ENCODE measurements at places on chromosomes 2 and 18.

DNA sequence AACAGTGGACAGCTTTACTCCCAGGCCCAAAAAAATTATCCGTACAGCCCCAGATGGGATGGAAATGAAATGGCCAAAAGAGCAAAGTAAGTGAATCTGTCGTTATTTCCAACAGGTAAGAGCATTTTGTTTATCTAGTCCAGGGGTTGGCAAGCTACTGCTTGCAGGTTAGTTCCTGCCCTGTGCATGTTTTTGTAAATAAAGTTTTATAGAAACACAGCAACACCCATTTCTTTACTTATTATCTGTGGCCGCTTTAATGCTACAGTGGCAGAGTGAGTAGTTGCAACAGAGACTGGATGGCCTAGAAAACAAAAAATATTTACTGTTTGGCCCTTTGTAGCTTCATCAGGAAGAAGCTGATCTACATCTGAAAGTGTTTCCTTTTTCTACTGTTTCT, 94.3 kb upstream of the FOSL2 start:
- DNase-seq, result no peak

- DNase-seq, result no peak
Measured at GRCh38 chr2:38274286-38275276, 102.5 kb downstream of the ATL2 start.

DNA sequence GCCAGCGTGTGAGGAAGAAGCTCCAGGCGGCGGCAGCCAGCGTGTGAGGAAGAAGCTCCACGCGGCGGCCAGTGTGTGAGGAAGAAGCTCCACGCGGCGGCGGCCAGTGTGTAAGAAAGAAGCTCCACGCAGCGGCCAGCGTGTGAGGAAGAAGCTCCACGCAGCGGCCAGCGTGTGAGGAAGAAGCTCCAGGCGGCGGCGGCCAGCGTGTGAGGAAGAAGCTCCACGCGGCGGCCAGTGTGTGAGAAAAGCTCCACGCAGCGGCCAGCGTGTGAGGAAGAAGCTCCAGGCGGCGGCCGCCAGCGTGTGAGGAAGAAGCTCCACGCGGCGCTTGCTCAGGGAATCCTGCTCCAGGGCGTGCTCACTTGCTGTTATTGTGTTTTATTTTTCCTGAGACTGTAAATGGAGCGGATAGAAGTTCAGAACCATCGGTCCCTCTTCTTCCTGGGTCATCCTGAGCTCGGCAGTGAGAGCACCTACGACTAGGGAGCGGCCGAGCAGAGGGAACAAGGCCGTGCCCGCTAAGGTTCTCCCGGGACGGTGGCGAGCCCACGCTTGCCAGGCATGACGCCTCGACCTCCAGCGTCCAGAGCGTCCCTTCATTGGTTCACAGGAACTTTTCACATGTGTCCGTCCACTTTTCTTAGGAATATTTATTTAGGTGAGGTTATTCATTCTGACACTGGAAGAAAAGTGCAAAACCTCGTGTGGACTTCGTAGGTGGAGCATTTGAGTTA, 94.2 kb downstream of the TMEM18 start:
- DNase-seq, result no peak

- no peak for DNase-seq
Measured at GRCh38 chr18:58534535-58535301, 94.2 kb downstream of the ALPK2 start.

DNA sequence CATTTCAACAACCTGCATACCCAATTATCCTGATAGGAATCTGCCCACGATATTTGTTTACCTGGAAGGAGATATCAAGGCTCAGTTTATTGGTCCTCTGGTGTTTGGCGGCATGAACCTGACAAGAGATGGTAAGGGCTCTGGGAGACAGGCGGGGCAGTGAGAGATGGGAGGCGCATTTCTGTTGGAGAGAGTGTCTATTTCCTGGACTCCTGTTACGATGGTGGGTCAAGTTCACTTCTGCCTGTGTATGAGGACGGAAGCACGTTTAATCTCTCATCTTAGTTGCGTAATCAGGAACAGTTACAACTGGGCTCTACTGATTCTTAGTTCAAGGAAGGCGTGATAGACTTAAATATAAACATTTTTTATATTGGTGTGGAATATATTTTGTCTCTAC, 8.9 kb downstream of the PDCL3 start:
- DNase-seq, result no peak

GRCh38 chr2:70831861-70832260, 3.8 kb downstream of the CD207 start:
- DNase-seq, result no peak

DNA sequence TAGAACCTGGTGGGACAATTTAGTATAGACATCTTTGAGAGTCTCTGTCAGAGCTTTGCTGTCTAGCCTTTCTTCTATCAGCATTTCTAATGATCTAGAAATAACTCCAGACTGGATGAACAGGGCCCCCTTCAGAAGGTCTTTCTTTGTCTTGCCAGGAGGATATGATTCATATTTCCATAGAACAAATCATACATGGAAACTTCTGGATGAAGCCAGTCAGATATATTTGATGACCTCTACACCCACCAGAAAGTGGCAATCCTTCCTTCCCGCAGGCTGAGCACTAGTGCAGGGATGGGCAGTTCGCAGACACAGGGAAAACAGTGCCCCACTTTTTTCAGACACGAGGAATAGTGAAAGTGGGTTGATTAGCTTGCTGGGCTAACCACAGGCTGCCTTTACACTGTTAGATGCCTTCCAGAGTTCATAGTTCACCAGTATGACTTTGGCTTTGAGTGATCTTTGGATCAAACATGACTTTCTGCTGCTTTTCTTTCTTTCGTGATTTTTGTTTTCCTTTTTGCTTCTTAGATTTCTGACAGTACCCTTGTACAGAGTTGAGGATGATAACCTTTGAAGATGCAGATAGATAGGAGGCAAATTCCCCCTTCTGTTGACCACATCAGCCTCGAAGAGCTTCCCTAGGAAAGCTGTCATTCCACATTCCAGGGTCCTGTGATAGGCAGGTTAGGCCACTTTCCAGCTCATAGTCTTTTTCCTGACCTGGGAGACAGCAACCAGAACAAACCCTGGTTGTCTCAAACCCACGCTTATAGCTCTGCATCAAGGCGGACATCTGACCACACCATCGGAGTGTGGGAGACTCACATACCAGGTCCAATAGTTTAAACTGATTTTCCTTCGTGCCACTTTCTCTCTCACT, 237.0 kb downstream of the ZNF407 start:
- no peak for DNase-seq

DNA sequence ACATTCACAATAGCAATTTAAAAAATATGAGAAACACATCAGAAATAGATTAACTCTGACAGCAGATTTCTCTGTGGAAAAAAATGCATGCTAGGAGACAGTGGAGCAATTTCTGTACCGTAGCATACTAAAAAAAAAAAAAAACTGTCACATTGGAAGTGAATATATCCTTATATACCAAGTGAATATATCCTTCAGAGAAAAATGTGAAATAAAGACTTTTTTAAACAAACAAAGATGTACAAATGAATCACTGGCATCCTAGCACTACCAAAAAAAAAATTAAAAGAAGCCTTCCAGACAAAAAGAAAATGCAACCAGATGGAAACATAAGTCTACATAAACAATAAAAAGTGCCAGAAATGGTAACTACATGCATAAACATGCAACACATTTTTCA, 169.4 kb downstream of the NBAS start:
- DNase-seq, result no peak

DNA sequence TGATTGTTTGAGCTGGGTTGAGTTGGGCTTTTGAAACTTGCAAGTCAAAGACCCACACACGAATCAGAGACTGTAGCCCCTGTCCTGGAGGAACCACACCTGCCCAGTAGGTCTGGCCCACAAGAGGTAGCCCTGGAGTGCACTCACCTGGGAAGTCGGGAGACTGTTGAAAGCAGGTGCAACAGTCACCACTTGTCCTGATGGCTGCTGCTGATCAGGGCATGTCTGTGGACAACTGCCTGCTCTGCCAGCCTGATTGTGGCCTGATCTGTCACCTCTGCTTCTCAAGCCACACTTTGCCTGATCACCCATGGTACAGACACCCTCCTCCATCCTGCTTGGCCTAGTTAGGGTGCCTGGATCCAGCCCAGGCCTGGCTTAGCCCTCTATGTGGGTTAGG, 105.0 kb upstream of the HAAO start:
- no peak for DNase-seq

DNA sequence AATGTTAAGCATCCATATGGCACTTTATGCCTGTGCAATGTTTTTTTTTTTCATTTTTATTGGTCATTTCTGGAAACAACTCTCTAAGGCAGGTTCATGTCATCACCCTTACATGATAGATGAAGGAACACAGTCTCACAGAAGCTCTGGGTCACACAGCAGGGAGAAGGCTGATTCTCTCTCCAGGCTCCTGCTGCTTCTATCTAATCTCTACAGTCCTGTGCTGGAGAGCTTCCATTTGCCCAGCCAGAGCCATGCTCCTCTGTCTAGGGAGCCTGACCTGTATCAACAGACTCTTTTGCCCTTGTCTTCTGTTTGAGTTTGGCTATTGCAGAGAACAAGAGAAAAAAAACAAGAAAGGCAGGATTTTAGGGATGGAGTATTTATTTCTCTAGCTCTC, 584.8 kb downstream of the MBD2 start:
- DNase-seq, result no peak

GRCh38 chr18:37844209-37844970, 278.8 kb upstream of the CELF4 start:
- no peak for DNase-seq

DNA sequence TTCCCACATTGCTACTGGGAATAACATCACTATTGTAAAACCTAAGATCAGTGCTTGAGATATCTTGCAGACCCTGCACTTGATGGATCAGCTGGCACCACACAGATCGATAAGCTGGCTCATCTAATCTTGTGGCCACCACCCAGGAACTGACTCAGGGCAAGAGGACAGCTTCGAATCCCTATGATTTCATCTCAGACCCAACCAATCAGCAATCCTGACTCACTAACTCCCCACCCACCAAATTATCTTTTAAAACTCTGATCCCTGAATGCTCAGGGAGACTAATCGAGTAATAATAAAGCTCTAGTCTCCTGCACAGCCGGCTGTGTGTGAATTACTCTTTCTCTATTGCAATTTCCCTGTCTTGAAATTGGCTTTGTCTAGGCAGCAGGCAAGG, 11.3 kb upstream of the TEX44 start:
- DNase-seq, result no peak

- no peak for DNase-seq
Measured at GRCh38 chr2:172181840-172182239, 79.1 kb upstream of the DLX2 start.

DNA sequence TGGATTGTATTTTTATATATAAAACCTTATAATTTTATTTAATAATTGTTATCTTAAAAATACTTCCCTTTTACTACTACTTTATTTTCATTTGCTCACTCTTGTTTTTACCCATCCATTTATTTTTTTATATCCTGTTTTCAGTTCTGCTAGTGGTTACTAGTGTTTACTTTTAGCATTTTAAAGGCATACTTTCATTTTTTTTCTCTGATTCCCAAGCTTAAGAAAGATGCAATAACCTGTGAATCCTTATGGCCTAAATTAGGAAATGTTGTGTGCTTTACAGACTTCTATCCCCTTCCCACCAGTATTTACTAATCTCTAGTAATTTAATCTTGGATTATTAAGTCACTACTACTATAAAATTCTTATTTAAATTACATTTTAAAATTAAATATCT, 140.0 kb downstream of the SMAD7 start:
- no peak for DNase-seq

GRCh38 chr2:136195226-136195625, 77.3 kb upstream of the CXCR4 start:
- no peak for DNase-seq

DNA sequence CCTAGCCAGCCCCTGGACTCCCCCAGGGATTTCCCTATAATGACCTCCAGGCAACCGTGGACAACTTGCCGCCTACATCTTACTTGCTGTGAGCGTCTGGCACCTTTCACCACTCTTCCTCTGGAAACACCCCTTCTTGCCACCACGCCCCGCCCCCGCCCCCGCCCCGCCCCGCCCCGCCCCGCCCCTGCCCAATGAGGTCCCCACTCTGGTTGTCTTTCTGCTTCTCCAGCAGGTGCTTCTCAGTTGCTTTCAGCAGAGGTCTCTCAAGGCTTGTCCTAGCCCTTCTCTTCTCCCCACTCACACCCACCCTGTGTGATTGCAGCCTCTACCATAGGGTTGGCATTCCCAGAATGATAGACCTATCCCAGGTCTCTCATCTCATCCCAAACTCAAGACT, 214.5 kb downstream of the EN1 start:
- DNase-seq, result no peak

GRCh38 chr2:235502336-235502735, 8.5 kb downstream of the AGAP1 start:
- DNase-seq, result no peak

DNA sequence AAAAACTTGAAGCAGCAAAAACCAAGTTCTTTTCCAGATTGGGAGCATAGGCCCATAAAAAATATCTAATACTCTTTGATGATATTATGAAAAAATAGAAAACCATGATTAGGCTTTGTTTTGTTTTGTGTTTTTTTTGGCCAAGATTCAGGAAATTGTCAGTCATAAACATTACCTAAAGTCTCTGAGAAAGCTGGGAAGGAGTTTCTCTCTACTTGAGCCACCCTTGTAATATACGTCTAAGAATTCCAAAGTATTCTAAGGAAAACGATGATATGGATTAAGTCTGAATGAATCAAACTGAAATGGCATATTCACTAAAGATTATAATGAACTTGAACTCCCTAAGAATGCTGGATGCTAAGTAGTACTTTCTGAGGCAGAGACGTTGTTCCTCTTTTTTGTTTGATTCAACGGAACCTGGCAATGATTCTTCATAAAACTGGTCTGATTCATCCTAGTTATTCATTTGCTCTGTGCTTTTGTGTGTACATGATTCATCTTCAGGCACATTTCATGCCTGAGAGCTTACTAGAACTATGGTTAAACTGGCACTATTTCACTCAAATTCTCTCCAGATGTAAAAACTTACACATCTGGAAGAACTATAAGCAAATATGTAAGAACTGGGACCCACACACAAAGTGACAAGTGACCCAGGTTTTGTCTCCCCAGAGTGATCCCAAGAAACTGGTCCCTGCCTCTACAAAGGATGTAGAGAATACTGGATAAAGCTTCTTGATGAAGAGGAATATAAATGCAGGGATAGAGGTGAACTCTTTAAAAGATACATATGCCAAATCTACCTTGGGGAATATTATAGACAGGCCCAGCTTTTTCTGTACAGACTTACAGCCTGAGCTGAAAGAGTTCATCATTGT, 159.7 kb downstream of the DOCK10 start:
- DNase-seq, result no peak

DNA sequence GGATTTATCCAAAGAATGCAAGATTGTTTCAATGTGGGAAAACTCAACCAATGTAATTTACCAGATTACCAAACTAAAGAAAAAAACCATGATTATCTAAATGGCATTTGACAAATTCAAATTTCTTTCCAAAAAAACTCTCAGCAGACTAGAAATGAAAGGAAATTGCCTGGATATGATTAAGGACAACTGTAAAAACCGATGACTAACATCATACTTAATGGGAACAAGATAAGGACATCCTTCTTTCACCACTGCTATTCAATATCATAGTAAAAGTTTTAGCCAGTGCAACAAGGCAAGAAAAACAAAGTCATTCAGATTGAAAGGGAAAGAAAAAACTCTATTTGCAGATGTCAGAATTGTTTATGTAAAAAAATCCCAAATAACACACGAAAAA, 4.4 kb upstream of the CCDC150 start:
- no peak for DNase-seq

GRCh38 chr2:42054714-42055430, 7.1 kb downstream of the PKDCC start:
- no peak for DNase-seq
